Liver (tissue), 10 donors: ENCODE measurements at places on chromosomes 6 and 20. TPM values are rescaled to one million over a fixed set of nuclear protein-coding genes. Genes with fewer than 3 reads are reported as not detected.

SULF2 gene
- total RNA-seq, result 11.4 TPM

RIPOR2 gene
- 10.9 TPM for total RNA-seq

RAMACL gene
- 0.59 TPM for total RNA-seq

ACTL10 gene
- total RNA-seq, result 0.50 TPM

ZNF831 gene
- total RNA-seq, result 0.09 TPM

CFAP206 gene
- not detected for total RNA-seq

DPM1 gene
- total RNA-seq, result 38.2 TPM

GPLD1 gene
- total RNA-seq, result 24.0 TPM
